Upper lobe of right lung (tissue), 1 donor: ENCODE measurements at places on chromosomes 12 and 14.

DNA sequence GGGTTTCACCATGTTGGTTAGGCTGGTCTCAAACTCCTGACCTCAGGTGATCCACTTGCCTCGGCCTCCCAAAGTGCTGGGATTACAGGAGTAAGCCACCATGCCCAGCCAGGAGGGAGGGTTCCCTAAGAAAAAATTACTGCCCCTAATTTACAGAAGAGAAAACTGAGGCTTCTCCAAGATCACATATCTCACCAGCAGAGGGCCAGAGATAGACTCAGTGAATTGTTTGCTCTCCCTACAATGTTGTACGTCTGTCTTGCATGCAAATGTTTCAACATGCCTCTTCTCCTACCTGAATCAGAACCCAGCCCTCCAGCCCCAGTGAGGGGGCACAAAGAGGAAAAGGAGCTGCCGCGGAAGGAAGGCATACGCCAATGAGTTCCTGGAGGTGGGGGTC, 48.3 kb upstream of the TMEM263 start:
- peaks cover 14% of the 10 kb centered on the region for H3K27me3 ChIP-seq
- no peak overlapping the region for H3K27ac ChIP-seq
- H3K36me3 ChIP-seq = no peaks in the 10 kb centered on the region
- no peak overlapping the region for H3K4me3 ChIP-seq

GRCh38 chr12:52670506-52670905, 9.7 kb downstream of the KRT1 start:
- H3K27ac ChIP-seq = no peak overlapping the region
- DNase-seq = no peak
- H3K4me1 ChIP-seq = no peaks in the 10 kb centered on the region
- H3K27me3 ChIP-seq = peaks cover 6% of the 10 kb centered on the region

GRCh38 chr12:130081117-130081805, 81.0 kb upstream of the FZD10 start:
- H3K27ac ChIP-seq = no peak overlapping the region
- peak; percentile 1 for DNase-seq
- H3K36me3 ChIP-seq = no peaks in the 10 kb centered on the region
- H3K27me3 ChIP-seq = no peaks in the 10 kb centered on the region
- no peak overlapping the region for H3K4me3 ChIP-seq

GRCh38 chr12:98422359-98422758, 93.0 kb upstream of the TMPO start:
- H3K36me3 ChIP-seq = no peaks in the 10 kb centered on the region
- peaks cover 25% of the 10 kb centered on the region for H3K4me1 ChIP-seq
- DNase-seq = no peak
- H3K27ac ChIP-seq = no peak overlapping the region
- no peak overlapping the region for H3K4me3 ChIP-seq

GRCh38 chr12:117980616-117981015, 11.8 kb upstream of the KSR2 start:
- H3K36me3 ChIP-seq = no peaks in the 10 kb centered on the region
- H3K27me3 ChIP-seq = no peaks in the 10 kb centered on the region
- H3K4me1 ChIP-seq = no peaks in the 10 kb centered on the region
- no peak for DNase-seq

GRCh38 chr14:23327947-23328744, 6.9 kb downstream of the PABPN1 start:
- no peak overlapping the region for H3K27ac ChIP-seq
- H3K27me3 ChIP-seq = no peaks in the 10 kb centered on the region
- H3K4me3 ChIP-seq = no peak overlapping the region
- no peak for DNase-seq

DNA sequence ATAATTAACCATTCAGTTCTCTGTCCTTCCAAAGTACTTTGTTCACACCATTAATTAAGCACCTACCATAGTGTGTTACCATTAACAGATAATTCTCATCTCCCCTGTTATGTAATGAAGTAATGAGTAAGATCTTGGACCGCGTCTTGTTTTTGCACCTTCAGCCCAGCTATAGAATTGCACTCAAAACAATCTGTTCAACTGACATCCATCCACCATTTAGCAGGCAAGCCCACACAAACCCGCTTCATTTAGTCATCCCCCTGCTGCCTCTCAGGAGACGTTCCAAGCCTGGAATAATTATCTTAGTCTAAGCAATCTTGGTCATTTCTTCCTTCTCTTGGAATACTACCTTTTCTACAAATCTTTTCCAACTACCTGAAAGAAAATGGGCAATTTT, 74.4 kb downstream of the DUSP16 start:
- no peak for DNase-seq
- H3K36me3 ChIP-seq = peaks cover 22% of the 10 kb centered on the region
- H3K4me1 ChIP-seq = peaks cover 3% of the 10 kb centered on the region
- H3K27me3 ChIP-seq = no peaks in the 10 kb centered on the region

DNA sequence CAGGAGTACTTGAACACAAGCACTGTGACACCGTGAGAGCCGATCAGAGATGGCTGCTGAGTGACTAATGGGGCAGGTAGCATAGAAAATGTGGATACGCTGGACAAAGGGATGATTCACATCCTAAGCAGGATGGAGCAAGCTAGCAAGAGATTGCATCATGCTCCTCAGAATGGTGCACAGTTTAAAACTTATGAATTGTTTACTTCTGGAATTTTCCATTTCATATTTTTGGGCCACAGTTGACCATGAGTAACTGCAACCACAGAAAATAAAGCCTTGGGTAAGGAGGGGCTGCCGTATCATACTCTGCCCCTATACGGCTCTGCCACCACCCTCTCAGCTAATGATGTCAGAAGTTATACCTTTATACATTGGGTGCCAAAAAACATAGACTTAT, 23.3 kb upstream of the MARK3 start:
- no peak overlapping the region for H3K4me3 ChIP-seq
- H3K4me1 ChIP-seq = no peaks in the 10 kb centered on the region

DNA sequence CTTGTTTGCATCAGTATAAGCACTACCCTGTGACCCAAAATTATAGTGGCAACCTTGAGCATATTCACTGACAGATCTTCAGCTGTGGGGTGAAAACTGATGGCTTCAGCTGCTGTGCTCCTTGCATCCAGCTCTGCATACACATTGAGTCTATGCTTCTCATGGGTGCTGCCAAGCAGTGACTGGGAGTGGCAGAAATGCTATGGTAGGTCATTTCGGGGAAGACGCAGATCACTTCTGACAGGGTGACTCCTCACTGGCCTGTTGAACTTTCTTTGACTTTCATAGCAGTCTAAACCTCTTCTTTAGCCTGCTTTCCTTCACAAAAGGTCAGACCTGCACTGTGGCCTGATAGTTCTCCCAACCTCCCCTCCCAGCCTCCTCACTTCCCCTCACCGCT, 5.6 kb upstream of the ALDH1L2 start:
- H3K4me1 ChIP-seq = no peaks in the 10 kb centered on the region
- H3K4me3 ChIP-seq = no peak overlapping the region
- no peak for DNase-seq

DNA sequence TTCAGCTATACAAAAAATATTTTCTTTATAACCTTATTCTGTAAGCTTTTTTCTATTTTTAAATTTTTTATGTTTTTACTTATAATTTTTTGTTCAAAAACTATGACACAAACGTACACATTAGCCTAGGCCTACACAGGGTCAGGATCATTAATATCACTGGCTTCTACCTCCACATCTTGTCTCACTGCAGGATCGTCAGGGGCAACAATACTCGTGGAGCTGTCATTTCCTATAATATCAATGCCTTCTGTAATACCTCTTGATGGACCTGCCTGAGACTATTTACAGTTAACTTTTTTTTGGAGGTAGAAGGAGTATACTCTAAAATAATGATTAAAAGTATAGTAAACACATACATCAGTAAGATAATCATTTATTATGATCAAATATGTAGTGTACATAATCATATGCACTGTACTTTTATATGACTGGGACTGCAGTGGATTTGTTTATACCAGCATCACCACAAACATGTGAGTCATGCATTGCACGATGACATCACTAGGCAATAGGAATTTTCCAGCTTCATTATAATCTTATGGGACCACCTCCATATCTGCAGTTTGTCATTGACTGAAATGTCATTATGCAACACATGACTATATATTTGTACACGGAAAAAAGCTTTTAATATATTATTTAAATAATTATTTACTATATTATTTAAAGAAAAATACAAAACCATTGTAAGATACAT, 18.5 kb upstream of the PMCH start:
- DNase-seq = no peak
- H3K27me3 ChIP-seq = no peaks in the 10 kb centered on the region
- H3K36me3 ChIP-seq = no peaks in the 10 kb centered on the region
- H3K4me1 ChIP-seq = no peaks in the 10 kb centered on the region
- H3K4me3 ChIP-seq = no peak overlapping the region

DNA sequence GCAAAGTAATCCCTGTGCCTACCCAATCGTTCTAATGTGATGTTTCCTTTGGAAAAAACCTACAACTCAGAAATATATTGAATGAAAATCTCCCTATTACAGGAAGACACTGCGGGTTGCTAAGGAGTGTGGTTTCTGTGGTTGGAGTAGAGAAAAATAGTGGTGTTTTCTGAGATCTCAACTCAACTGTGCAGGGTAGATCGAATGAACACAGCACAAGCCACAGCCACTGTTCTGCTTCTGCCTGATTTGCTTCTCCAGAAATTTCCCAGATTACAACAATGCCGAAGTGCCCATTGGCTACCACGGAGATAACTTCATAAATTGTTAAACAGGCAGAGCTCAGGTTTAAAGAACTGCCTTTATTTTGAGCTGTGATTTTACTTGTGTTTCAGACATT, 480.4 kb downstream of the DIO2 start:
- H3K36me3 ChIP-seq = no peaks in the 10 kb centered on the region
- no peak overlapping the region for H3K4me3 ChIP-seq
- no peak for DNase-seq
- H3K4me1 ChIP-seq = no peaks in the 10 kb centered on the region
- no peak overlapping the region for H3K27ac ChIP-seq

GRCh38 chr12:47689215-47689614, 16.6 kb downstream of the RPAP3 start:
- no peak overlapping the region for H3K27ac ChIP-seq
- H3K4me1 ChIP-seq = no peaks in the 10 kb centered on the region
- no peak for DNase-seq
- H3K4me3 ChIP-seq = no peak overlapping the region

DNA sequence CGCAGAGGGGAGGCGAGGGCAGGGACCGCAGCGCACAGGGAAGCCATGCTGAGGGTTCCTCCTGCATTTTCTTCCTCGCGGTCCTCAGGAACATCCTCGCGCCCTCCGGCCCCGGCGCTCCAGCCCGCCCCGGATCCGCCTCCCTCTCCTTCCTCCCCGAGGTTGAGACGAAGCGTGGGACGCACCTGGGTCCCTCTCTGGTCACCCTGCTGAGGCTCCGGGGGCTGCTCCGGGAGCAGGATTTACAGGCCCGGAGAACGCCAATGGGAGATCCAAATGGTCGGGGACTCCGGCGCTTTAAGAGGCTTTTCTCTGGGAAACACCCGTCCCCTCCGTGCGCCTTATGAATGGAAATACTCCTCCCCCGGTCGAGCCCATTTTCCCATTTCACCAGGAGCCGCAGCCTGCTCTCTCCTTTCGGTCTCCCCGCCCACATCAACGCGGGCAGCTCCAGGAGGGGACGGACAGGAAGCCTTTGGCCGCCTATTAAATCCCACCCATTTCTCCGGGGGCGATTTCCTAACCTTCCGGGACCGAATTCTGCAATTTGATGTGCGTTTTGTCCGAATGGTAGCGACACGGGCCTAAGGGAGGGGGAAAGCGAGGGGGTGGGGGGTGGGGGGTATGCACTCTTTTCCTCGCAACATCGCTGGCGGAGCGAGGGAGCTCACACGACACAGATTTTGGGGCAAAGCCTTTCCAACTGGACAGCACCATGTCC, at the start of gene UNC79:
Gene UNC79, plus strand, starts transcription at position 625 of the 721 bp plus-strand sequence. Its CDS starts 91 bp downstream, at position 716.
- H3K4me1 ChIP-seq = no peaks in the 10 kb centered on the region
- peaks cover 45% of the 10 kb centered on the region for H3K27me3 ChIP-seq
- no peak for DNase-seq
- H3K27ac ChIP-seq = no peak within 1 kb of the TSS
- no peaks in the 10 kb centered on the region for H3K36me3 ChIP-seq

- H3K27me3 ChIP-seq = peaks cover 7% of the 10 kb centered on the region
- H3K4me1 ChIP-seq = no peaks in the 10 kb centered on the region
- H3K27ac ChIP-seq = no peak overlapping the region
- H3K4me3 ChIP-seq = no peak overlapping the region
Measured at GRCh38 chr14:101253948-101254347, 307.3 kb upstream of the DIO3 start.

- peaks cover 41% of the 10 kb centered on the region for H3K36me3 ChIP-seq
- DNase-seq = no peak
- H3K4me1 ChIP-seq = no peaks in the 10 kb centered on the region
Measured at GRCh38 chr12:123720141-123720814, 8.1 kb downstream of the ATP6V0A2 start.

- no peak overlapping the region for H3K4me3 ChIP-seq
- H3K4me1 ChIP-seq = peaks cover 6% of the 10 kb centered on the region
- peaks cover 86% of the 10 kb centered on the region for H3K36me3 ChIP-seq
Measured at GRCh38 chr14:103501041-103501870, 21.4 kb downstream of the CKB start.

DNA sequence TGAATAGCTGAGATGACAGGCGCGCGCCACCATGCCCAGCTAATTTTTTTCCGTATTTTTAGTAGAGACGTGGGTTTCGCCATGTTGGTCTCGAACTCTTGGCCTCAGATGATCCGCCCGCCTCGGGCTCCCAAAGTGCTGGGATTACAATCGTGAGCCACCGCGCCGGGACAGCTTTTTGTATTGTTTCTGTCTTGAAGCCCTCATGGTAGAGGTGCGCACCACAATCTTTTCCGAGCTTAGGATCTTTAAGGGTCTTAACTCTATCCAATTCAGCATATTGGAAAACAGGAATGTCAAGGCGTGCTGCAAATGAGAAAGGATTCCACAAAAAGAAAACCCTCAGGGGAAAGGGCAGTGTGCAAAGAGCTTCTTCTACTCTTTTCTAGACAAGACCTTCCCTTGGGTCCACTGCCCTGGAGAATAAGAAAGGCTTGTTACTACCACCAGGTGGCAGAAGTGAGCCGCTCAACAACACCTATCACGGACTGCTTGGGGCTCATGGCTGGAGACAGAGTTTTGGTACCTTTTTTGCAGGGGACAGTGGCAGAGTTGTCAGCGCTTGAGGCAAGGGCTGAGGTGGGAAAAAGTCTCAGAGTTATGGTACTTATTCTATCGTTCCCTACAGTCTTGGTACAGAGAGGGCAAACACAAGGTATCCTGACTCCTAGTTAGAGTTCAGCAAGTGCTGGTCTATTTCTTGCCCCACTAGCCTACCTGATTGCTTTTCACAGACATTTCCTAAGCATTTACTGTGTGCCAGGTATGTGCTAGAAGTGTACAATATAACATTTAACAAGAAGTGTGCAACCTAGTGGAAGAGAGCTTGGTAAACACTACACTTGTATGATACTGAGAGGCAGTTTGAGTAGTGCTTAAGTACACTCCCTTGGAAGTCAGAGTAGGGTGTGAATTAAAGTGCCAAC, 16.4 kb upstream of the SP7 start:
- peaks cover 7% of the 10 kb centered on the region for H3K4me1 ChIP-seq
- DNase-seq = peak; percentile 76
- no peaks in the 10 kb centered on the region for H3K27me3 ChIP-seq
- H3K4me3 ChIP-seq = no peak overlapping the region
